ENCODE measurements at places on chromosomes 6 and 20. TPM values are rescaled to one million over a fixed set of nuclear protein-coding genes. Genes with fewer than 3 reads are reported as not detected.

The TCF15 gene
- not detected for total RNA-seq

The RAD21L1 gene
- not detected for total RNA-seq

The CGA gene
- total RNA-seq = not detected

The POLR1H gene
- total RNA-seq = 82.7 TPM

The ARFGAP1 gene
- 102 TPM for total RNA-seq

The OR5V1 gene
- total RNA-seq = not detected

The BMP2 gene
- 0.12 TPM for total RNA-seq

The EPPIN gene
- total RNA-seq = not detected

The SAMD5 gene
- total RNA-seq = not detected

The TAGAP gene
- total RNA-seq = 245 TPM

The ACSS1 gene
- total RNA-seq = 12.7 TPM

The IER3 gene
- 578 TPM for total RNA-seq

The TDRD6 gene
- total RNA-seq = not detected

The SIRPB2 gene
- total RNA-seq = not detected

The TMEM151B gene
- not detected for total RNA-seq

The ANKRD66 gene
- total RNA-seq = not detected

The LPA gene
- not detected for total RNA-seq

The TUBB1 gene
- total RNA-seq = not detected

The BCAS1 gene
- not detected for total RNA-seq

The PGC gene
- 0.60 TPM for total RNA-seq

The ZNF335 gene
- total RNA-seq = 40.9 TPM

The LAMP5 gene
- total RNA-seq = not detected

The GNRH2 gene
- total RNA-seq = 2.1 TPM

The DNAH8 gene
- 0.05 TPM for total RNA-seq

The TRAPPC3L gene
- not detected for total RNA-seq

The SPATA25 gene
- 0.59 TPM for total RNA-seq

The FAM184A gene
- 9.0 TPM for total RNA-seq

The CCDC170 gene
- total RNA-seq = 0.15 TPM

The CRIP3 gene
- not detected for total RNA-seq

The RGS17 gene
- total RNA-seq = not detected

The CFAP61 gene
- not detected for total RNA-seq

The ANKEF1 gene
- 0.32 TPM for total RNA-seq

The TRIM27 gene
- 67.4 TPM for total RNA-seq

The RIMS4 gene
- total RNA-seq = not detected

The C6orf52 gene
- total RNA-seq = 3.6 TPM

The RAET1L gene
- total RNA-seq = not detected

The POPDC3 gene
- total RNA-seq = not detected

The APMAP gene
- total RNA-seq = 58.7 TPM

The PNPLA1 gene
- total RNA-seq = not detected

The GPSM3 gene
- 82.5 TPM for total RNA-seq

The KHDRBS2 gene
- total RNA-seq = not detected

The OR2J3 gene
- total RNA-seq = not detected

The BPIFB2 gene
- not detected for total RNA-seq

The FAM83C gene
- total RNA-seq = not detected

The PTK6 gene
- total RNA-seq = 0.16 TPM

The MCHR2 gene
- total RNA-seq = not detected

The PMEPA1 gene
- total RNA-seq = 0.57 TPM

The CAPN11 gene
- not detected for total RNA-seq

The CST2 gene
- not detected for total RNA-seq

The ELOVL5 gene
- total RNA-seq = 131 TPM

The NQO2 gene
- total RNA-seq = 34.8 TPM

The SLC25A27 gene
- not detected for total RNA-seq

The MMP24 gene
- not detected for total RNA-seq

The CYP39A1 gene
- not detected for total RNA-seq

Measured in activated T-helper 1 cell treated with anti-CD3 and anti-CD28 coated beads, Interleukin-12 subunit alpha, Interleukin-12 subunit beta, Interleukin-2, Interleukin-4 antibody, amounts not matched to agents 30 ng/mL and 10 ng/mL and 1 ng/mL, durations not matched to agents 14 hours and 24 hours and 36 hours (primary cell).